ENCODE measurements at places on chromosomes 11 and 22. TPM values are rescaled to one million over a fixed set of nuclear protein-coding genes. Genes with fewer than 3 reads are reported as not detected.

Gene GPHA2
- not detected for total RNA-seq

Gene ABCC8
- total RNA-seq = not detected

Gene VSIG10L2
- total RNA-seq = not detected

Gene CECR2
- total RNA-seq = under 0.01 TPM

Gene GSTT4
- total RNA-seq = not detected

Gene DCDC1
- under 0.01 TPM for total RNA-seq

Measured in subcutaneous preadipocyte (primary cell).